K562 (cell line): ENCODE measurements at places on chromosomes 4 and X. TPM values are rescaled to one million over a fixed set of nuclear protein-coding genes. Genes with fewer than 3 reads are reported as not detected.

DNA sequence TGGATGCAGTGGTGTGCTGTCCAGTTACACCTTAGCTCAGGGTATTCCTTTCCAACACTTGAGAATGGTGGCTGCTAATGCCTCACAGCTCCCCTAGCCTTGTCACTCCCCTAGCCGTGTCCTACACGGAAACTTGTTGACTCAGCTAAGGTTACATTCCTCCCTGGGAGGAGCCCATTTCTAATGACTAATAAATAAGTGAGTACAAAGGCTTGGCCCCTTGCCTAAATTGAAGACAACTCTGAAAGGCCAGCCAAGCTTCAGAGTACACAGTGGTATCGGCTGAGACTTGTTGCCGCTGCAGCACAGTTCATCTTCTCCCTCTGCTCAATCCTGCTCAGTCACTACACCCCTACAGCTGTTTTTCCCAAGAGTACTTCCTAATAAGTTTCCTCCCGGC, 21.2 kb upstream of the SLC25A31 start:
- no peak for DNase-seq
- H3K36me3 ChIP-seq: no peaks in the 10 kb centered on the region
- H3K27me3 ChIP-seq: no peaks in the 10 kb centered on the region
- H3K4me1 ChIP-seq: no peaks in the 10 kb centered on the region
- no peak overlapping the region for H3K27ac ChIP-seq
- no peak overlapping the region for H3K4me3 ChIP-seq

Gene HPSE
- 0.20 and 0.22 TPM in 2 replicates for total RNA-seq

GRCh38 chrX:48883729-48884128, 13.8 kb downstream of the TIMM17B start:
- H3K27ac ChIP-seq: no peak overlapping the region
- DNase-seq: no peak
- H3K27me3 ChIP-seq: no peaks in the 10 kb centered on the region
- no peaks in the 10 kb centered on the region for H3K36me3 ChIP-seq
- H3K4me3 ChIP-seq: no peak overlapping the region

Gene SLC9B1
- 0.42 and 0.78 TPM in 2 replicates for total RNA-seq

DNA sequence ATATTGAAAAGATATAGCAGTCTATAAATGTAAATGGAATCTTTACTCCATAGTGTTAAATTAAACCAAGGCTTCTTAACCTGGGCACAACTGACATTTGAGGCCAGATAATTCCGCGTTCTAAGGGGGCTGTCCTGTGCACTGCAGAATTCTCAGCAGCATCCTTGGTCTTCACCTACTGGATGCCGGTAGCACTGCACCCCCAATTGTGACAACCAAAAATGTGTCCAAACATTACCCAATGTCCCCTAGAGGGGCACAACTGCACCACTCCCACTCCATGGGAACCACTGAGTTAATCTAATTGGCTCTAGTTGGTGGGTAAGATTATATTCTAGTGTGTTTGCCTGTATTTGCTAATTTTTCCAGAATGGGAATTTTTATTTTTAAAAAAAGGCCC, 16.6 kb downstream of the AP1S2 start:
- no peaks in the 10 kb centered on the region for H3K4me1 ChIP-seq
- H3K4me3 ChIP-seq: no peak overlapping the region
- DNase-seq: peak; percentile 38
- no peaks in the 10 kb centered on the region for H3K27me3 ChIP-seq
- H3K36me3 ChIP-seq: peaks cover 9% of the 10 kb centered on the region; the same call in 2 of the 3 replicates

DNA sequence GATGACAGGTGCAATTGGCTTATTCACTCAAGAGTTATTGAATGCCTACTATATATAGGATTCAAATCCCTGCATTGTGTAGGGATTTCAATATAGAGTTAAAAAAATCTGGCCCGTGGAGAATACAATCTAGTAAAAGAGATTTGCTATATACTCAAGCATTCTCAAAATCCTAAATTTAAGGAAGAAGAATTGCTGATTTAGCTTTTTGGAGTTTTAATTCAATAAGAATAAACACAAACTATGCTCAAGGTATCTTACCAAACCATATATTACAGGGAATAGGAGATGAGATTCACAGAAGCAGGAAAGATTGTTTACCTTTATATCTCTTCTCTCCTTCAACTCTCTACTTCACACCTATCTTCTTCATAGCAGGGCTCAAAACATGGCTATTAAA, 476.8 kb downstream of the PACRGL start:
- DNase-seq: no peak
- no peaks in the 10 kb centered on the region for H3K36me3 ChIP-seq
- no peak overlapping the region for H3K27ac ChIP-seq
- no peak overlapping the region for H3K4me3 ChIP-seq
- no peaks in the 10 kb centered on the region for H3K27me3 ChIP-seq

DNA sequence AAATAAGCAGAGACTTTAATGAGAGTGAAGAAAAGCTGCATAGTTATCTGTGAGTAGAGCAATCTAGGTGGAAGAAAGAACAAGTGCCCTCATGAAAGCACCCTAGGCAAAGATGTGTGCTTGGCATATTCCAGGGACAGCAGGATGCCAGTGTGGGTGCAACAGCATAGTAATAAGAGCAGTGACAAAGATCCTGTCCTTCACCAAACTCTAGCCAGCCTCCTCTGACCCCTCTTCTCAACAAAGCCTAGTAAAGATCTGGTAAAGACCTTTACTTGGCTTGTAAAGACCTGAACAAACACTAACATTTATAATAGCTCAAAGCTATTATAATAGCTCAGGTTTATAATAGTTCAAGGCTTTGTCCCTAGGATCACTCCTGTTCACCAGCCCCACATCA, 735.4 kb downstream of the PCDH7 start:
- no peak overlapping the region for H3K27ac ChIP-seq
- no peaks in the 10 kb centered on the region for H3K36me3 ChIP-seq
- H3K4me1 ChIP-seq: no peaks in the 10 kb centered on the region
- DNase-seq: no peak

GRCh38 chr4:145414841-145415240, 66.8 kb upstream of the SMAD1 start:
- H3K4me3 ChIP-seq: no peak overlapping the region
- H3K4me1 ChIP-seq: no peaks in the 10 kb centered on the region
- H3K27me3 ChIP-seq: no peaks in the 10 kb centered on the region
- no peak overlapping the region for H3K27ac ChIP-seq
- no peak for DNase-seq

GRCh38 chrX:45623266-45623665, 422.6 kb upstream of the DIPK2B start:
- no peaks in the 10 kb centered on the region for H3K4me1 ChIP-seq
- H3K27ac ChIP-seq: no peak overlapping the region
- H3K27me3 ChIP-seq: no peaks in the 10 kb centered on the region

- H3K27ac ChIP-seq: no peak overlapping the region
- no peak overlapping the region for H3K4me3 ChIP-seq
- DNase-seq: peak; percentile 18
- no peaks in the 10 kb centered on the region for H3K36me3 ChIP-seq
These were observed 83.8 kb downstream of the GRID2 start for GRCh38 chr4:92387459-92388069.

GRCh38 chr4:115657991-115658650, 544.7 kb upstream of the NDST4 start:
- H3K27ac ChIP-seq: no peak overlapping the region
- DNase-seq: no peak
- H3K4me3 ChIP-seq: no peak overlapping the region
- H3K27me3 ChIP-seq: no peaks in the 10 kb centered on the region
- H3K4me1 ChIP-seq: no peaks in the 10 kb centered on the region
- no peaks in the 10 kb centered on the region for H3K36me3 ChIP-seq

DNA sequence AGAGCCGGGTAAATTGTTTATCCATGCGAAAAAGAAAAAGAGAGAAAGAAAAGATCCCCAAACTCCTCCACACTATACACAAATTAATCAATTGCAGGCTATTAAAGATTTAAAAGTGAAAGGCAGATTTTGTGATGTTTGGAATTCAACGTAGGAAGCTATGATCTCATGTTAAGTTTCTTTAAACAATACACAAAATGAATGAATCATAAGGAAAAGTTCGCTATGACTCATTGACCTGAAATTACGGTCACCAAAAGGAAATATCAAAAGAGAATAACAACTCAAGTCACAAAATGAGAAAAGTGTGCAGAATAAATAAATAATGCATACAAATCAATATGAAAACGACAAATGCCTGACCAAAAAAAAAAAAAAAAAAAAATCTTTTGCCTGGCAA, 28.6 kb downstream of the CLNK start:
- no peaks in the 10 kb centered on the region; the same call in 1 of the 2 replicates for H3K4me1 ChIP-seq
- H3K4me3 ChIP-seq: no peak overlapping the region
- DNase-seq: no peak
- H3K27ac ChIP-seq: no peak overlapping the region

GRCh38 chrX:63471004-63471403, 119.9 kb upstream of the SPIN4 start:
- H3K4me1 ChIP-seq: no peaks in the 10 kb centered on the region
- no peaks in the 10 kb centered on the region for H3K36me3 ChIP-seq
- no peak overlapping the region for H3K27ac ChIP-seq
- DNase-seq: no peak
- H3K4me3 ChIP-seq: no peak overlapping the region

Gene SSX4B
- total RNA-seq: 3.0 TPM in 2 replicates

GRCh38 chr4:101670370-101670769, 120.2 kb upstream of the BANK1 start:
- H3K36me3 ChIP-seq: no peaks in the 10 kb centered on the region
- H3K4me3 ChIP-seq: no peak overlapping the region
- no peak overlapping the region for H3K27ac ChIP-seq
- DNase-seq: no peak

DNA sequence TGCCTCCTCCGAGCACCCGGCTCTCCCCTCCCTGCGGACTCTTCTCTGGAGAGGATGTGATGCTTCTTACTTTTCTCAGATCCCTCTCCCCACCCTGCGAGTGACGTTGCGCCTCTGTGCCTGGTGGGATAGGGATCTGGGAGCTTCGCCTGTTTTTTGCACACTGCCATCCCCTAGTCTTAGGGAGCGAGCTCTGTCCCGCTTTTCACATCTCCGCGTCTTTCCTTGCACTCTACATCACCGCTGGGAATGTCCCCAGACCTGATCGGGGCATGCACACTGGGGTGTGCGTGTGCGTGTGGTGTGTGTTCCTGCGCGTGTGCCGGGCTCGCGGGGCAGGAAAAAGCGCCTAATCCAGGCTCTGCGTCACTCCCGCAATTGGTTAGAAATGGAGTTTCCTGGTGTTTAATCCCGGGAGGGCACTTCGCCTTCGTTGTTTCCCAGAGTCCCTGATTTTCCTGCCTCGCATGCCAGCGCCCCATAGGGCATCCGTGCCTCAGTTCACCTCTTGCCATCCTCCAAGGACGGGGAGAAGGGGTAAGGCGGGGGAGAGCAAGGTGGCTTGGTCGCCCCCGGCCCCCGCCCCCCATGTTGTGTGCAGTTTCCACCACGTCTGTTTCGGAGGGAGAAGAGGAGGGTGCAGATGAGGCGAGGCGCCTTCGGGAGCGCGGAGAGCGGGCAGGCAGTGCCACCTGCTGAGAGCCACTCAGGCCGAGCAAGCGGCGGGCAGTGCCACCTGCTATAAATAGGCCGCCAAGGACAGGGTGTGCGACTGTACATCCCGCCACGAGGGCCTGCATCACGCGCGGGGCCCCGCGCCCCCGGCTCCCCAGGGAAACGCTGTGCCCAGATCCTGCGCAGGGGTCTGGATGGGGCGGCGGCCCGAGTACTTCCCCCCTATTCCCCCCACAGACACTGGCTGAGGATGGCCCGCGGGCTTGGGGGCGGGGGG, 759 bp upstream of the TBC1D1 start:
- no peak overlapping the region for H3K27ac ChIP-seq
- H3K27me3 ChIP-seq: peaks cover 43% of the 10 kb centered on the region
- DNase-seq: no peak
- H3K4me3 ChIP-seq: no peak overlapping the region
- no peaks in the 10 kb centered on the region for H3K36me3 ChIP-seq

GRCh38 chr4:81607950-81608349, 136.2 kb upstream of the RASGEF1B start:
- no peaks in the 10 kb centered on the region for H3K36me3 ChIP-seq
- H3K4me3 ChIP-seq: no peak overlapping the region
- DNase-seq: no peak
- no peak overlapping the region for H3K27ac ChIP-seq
- no peaks in the 10 kb centered on the region for H3K27me3 ChIP-seq
- H3K4me1 ChIP-seq: no peaks in the 10 kb centered on the region

DNA sequence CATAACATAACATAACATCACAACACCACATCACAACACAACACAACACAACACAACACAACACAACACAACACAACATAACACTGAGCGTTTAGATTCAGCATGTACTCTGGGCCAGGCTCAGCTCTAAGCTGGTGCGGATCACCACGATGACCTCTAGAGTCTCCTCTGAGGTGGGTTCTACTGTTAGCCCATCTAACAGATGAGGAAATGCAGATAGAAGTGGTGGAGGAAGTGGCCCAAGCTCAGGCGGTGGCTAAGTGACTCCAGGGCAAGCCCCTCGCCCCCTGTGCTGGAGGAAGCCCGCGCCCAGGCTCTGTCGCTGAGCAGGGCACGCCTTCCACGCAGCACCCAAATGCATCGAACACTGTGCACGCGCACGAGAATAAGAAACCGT, 45.3 kb upstream of the CDKN2AIP start:
- no peak for DNase-seq
- peak overlapping the region; percentile 84 for H3K27ac ChIP-seq
- no peaks in the 10 kb centered on the region for H3K27me3 ChIP-seq

- no peak for DNase-seq
- H3K27ac ChIP-seq: no peak overlapping the region
- H3K36me3 ChIP-seq: no peaks in the 10 kb centered on the region
- H3K4me1 ChIP-seq: no peaks in the 10 kb centered on the region
- H3K4me3 ChIP-seq: no peak overlapping the region
- peaks cover 46% of the 10 kb centered on the region for H3K27me3 ChIP-seq
These were observed 121.0 kb downstream of the SORCS2 start for GRCh38 chr4:7313347-7313811.

DNA sequence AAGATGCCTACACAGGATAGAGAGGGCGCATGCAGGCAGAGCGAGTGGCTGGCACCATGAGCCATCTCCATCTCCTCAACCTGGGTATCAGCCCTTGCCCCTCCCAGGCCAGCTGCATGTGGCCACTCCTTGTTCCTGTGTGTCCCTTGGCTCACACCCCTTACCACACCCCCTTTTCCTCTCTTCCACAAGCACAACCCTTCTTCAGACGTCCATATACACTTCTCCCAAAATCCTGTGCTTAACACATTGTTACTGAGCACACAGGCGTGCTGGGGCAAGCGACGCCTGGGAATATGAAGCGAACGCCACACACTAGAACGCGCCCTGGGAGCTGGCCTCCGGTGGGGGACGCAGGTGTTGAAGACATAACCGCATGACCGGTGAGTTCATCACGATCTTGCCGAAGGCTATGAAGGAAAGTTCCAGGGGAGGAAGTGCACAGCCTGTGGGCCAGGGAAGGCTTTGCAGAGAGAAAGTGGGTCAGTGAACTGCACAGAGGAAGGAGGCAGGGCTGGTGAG, 19.1 kb upstream of the KIAA0232 start:
- H3K4me1 ChIP-seq: peaks cover 14% of the 10 kb centered on the region
- H3K36me3 ChIP-seq: no peaks in the 10 kb centered on the region
- no peak overlapping the region; the same call in 2 of the 3 replicates for H3K27ac ChIP-seq
- H3K27me3 ChIP-seq: no peaks in the 10 kb centered on the region
- peak; percentile 72 for DNase-seq

DNA sequence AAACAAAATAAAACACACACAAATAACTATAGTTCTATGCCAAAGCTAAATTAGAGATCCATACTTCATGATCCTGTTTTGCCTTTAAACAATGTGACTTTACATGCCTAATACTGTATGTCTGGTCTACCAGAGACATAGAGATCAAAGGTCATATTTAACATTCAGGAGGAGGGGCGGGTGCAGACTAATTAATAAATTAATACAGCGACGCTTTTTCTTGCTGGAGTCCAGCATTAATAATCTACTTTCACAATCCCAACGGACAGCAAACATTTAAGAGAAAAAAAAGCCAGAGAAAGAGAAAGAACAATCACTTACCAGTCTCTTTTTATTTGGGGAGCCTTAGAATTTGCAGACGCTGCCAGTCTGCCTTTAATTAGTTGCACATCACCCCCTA, 509 bp downstream of the CXXC4 start:
- H3K27me3 ChIP-seq: no peaks in the 10 kb centered on the region
- H3K27ac ChIP-seq: no peak overlapping the region
- no peaks in the 10 kb centered on the region for H3K36me3 ChIP-seq
- no peak overlapping the region for H3K4me3 ChIP-seq
